ENCODE measurements at places on chromosomes 3 and 15.

DNA sequence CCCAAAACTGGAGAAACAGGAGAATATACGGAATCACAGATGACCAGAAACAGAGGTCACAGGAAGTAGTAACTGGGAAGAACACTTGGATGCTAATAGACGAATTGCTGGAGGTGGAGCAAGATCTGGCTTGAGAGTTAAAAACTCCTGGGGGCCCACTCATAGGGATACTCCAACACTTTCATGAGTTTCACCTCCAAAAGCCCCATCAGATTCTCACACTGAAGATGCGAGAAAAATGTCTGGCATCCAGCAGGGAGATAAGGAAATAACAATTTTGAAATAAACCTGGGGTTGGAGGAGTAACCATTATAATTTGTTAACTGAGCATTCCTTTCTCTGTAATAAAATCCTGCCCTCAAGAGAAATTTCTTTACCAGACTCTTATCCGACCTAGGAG is 154.0 kb downstream of the ANXA2 start:
- H3K36me3 ChIP-seq, result no peaks in the 10 kb centered on the region
- no peak overlapping the region for H3K4me3 ChIP-seq
- no peaks in the 10 kb centered on the region for H3K4me1 ChIP-seq

GRCh38 chr3:50605901-50606326 is 5.7 kb downstream of the CISH start:
- peaks cover 15% of the 10 kb centered on the region for H3K4me1 ChIP-seq
- no peak for DNase-seq
- no peak overlapping the region for H3K27ac ChIP-seq
- H3K27me3 ChIP-seq, result no peaks in the 10 kb centered on the region
- H3K4me3 ChIP-seq, result no peak overlapping the region

GRCh38 chr15:91879158-91879557 is 25.6 kb downstream of the SLCO3A1 start:
- H3K4me1 ChIP-seq, result no peaks in the 10 kb centered on the region
- no peaks in the 10 kb centered on the region for H3K36me3 ChIP-seq
- no peak overlapping the region for H3K4me3 ChIP-seq

DNA sequence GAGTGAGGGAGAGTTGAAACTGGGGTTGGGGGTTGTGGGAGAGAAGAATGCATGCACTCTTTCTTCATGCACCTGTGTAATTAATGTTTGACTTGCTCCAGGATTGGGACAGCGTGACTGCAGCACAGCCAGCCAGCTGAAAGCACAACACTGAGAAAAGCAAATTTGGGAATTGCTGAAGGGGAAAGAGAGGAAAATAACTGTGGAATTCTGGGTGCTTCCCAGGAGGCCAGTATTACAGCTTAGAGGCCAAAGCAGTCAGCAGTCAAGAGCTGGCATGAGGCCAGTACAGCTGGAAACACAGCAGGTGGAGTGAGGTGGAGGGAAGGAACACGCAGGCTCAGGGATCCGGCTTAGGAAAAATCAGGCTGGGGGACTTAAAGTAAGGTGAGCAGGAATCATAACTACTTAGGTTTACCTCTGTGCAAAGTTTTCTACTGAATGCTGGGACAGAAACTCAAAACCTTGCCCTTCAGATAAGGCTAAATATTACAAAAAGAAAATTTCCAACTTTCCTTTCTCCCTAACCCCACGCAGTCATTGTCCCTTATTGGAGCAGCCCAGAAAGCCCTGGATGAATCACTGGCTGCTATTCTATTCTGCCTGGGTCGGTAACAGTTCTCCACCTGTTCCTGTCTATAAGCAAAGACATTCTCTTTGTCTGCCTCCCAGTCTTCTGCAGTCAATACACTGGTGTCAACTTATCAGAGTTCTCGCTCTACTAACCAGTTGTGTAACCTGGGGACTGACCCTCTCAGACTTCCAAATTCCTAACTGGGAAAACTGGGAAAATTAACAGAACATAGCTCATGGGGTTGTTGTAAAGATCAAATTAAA is 167.2 kb downstream of the MAGI1 start:
- no peak overlapping the region for H3K27ac ChIP-seq
- no peaks in the 10 kb centered on the region for H3K4me1 ChIP-seq
- H3K4me3 ChIP-seq, result no peak overlapping the region
- no peaks in the 10 kb centered on the region for H3K36me3 ChIP-seq
- no peak for DNase-seq
- no peaks in the 10 kb centered on the region for H3K27me3 ChIP-seq

GRCh38 chr15:92231461-92231860 is 162.2 kb upstream of the ST8SIA2 start:
- peaks cover 5% of the 10 kb centered on the region for H3K27me3 ChIP-seq
- no peaks in the 10 kb centered on the region for H3K36me3 ChIP-seq
- DNase-seq, result no peak
- no peaks in the 10 kb centered on the region for H3K4me1 ChIP-seq

GRCh38 chr15:101495334-101496197 is 6.1 kb upstream of the PCSK6 start:
- no peak overlapping the region for H3K4me3 ChIP-seq
- no peaks in the 10 kb centered on the region for H3K4me1 ChIP-seq
- no peak for DNase-seq
- no peak overlapping the region for H3K27ac ChIP-seq

GRCh38 chr15:45129651-45130129 is at the start of the genes DUOX1 and DUOXA1:
Gene DUOX1, plus strand, starts transcription at chr15:45129994. Its CDS starts 1,973 bp downstream, at chr15:45131967.
Gene DUOXA1, minus strand, starts transcription at chr15:45129879. Its CDS starts 6,865 bp downstream, at chr15:45123014.
- H3K27me3 ChIP-seq, result peaks cover 15% of the 10 kb centered on the region
- no peaks in the 10 kb centered on the region for H3K4me1 ChIP-seq
- peak; percentile 56 for DNase-seq

DNA sequence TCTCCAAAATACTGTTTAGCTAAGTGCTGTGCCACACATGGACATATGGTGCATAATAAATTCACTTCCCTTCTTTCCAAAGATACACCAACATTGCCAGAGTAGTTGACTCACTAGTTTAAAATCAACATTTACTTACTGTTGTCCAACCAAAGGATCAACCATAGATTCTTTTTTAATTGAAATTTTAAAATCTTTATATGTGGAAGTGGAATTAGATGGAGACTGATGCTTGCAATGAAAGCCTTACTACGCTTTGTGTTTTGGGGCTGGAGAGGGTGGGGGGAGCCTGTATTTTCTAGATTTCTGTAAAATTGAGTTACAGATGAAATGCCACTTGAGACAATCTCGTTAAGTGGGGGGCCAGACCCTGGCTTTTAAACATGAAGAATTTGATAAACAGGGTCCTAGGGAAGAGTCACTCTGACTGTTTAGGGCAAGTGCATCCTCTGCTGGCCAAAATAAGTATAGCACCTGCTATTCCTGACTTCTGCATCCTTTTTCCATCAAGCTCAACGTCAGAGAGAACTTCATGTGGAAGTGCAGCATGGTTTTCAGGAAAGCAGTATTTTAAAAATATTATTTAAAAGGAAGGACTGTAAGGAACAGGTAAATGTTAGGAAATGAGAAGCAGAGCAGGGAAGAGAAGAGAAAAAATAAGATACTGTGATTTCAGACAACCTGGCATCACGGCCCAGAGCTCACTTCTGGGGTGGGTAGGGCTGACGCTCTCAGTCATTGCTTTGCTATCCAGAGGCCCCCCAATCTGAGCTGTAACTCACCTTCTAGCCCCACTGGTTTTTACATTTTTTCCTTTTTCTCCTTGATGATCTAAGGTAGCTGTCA is 76.7 kb downstream of the BOC start:
- peak; percentile 70 for DNase-seq
- H3K4me3 ChIP-seq, result no peak overlapping the region
- no peaks in the 10 kb centered on the region for H3K36me3 ChIP-seq
- peak overlapping the region; percentile 88 for H3K27ac ChIP-seq
- no peaks in the 10 kb centered on the region for H3K27me3 ChIP-seq

DNA sequence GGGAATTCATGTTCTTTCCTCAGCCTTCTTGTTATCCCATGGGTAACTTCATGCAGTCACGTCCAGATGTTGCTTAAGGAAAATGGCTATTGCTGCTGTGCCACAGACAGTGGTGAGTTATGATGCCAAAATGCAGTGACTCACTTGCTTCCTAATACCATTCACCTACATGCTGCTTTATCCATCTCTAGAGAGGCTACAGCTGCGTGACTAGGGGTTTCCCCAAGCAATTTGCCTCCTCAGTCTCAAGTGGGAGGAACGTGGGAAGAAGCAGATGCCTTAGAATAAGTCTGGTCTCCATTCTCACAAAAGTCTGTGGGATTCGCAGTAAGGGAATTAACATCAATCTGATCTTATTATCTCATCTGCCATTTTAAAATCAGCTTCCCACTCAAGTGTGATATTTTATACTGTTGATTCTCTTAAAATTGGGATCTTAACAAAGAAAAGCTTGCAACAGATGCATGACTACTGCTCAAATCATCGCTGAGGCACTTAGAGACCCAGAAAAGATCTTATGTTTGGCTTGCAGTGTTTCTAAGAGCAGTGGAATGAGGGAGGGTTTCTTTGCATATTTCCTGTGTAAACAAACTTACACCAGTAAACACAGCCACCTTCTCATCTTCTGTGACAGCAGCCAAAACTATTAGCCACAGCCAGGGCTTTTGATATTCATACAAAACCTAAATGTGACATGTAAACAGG is 62.0 kb upstream of the ACP3 start:
- peak; percentile 95 for DNase-seq
- no peaks in the 10 kb centered on the region for H3K36me3 ChIP-seq
- no peaks in the 10 kb centered on the region for H3K27me3 ChIP-seq
- H3K4me1 ChIP-seq, result peaks cover 34% of the 10 kb centered on the region

GRCh38 chr15:84910928-84911623 is 26.6 kb downstream of the SLC28A1 start:
- peaks cover 44% of the 10 kb centered on the region for H3K4me1 ChIP-seq
- no peak for DNase-seq
- no peaks in the 10 kb centered on the region for H3K27me3 ChIP-seq
- peak overlapping the region; percentile 76 for H3K27ac ChIP-seq

GRCh38 chr15:84082739-84083138 is 152.8 kb upstream of the GOLGA6L4 start:
- no peak overlapping the region for H3K4me3 ChIP-seq
- H3K27ac ChIP-seq, result no peak overlapping the region
- DNase-seq, result no peak
- no peaks in the 10 kb centered on the region for H3K36me3 ChIP-seq
- peaks cover 12% of the 10 kb centered on the region for H3K27me3 ChIP-seq

GRCh38 chr3:53509494-53509893 is 15.1 kb downstream of the CACNA1D start:
- H3K36me3 ChIP-seq, result no peaks in the 10 kb centered on the region
- no peak overlapping the region for H3K27ac ChIP-seq
- H3K4me1 ChIP-seq, result no peaks in the 10 kb centered on the region
- H3K27me3 ChIP-seq, result peaks cover 30% of the 10 kb centered on the region
- DNase-seq, result no peak

DNA sequence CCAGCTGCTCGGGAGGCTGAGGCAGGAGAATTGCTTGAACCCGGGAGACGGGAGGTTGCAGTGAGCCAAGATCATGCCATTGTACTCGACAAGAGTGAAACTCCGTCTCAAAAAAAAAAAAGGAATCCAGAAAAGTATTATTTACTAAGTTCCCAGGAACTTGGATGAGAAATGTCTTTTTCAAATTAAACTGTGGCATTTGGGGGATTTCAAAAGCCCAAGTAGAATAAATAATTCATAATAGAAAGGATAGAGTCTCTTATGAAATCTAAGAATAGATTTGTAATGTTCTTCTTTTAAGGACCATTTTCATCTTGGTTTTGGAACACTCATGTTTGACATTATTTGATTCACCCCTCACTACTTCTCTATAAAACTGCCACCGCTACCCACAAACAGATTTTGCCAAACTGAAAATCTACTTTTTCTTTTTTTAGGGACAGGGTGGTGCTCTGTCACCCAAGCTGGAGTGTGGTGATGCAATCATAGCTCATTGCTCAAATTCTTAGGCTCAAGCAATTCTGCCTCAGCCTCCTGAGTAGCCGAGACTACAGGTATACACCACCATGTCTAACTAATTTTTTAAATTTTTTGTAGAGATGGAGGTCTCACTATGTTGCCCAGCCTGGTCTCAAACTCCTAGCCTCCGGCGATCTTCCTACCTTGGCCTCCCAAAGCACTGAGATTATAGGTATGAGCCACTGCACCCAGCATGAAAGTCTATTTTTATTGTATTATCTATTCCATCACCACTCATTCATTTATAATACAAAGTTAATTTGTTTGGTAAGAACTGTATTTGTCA is 99.3 kb downstream of the SENP2 start:
- no peak for DNase-seq
- H3K4me1 ChIP-seq, result peaks cover 27% of the 10 kb centered on the region
- no peak overlapping the region for H3K4me3 ChIP-seq

DNA sequence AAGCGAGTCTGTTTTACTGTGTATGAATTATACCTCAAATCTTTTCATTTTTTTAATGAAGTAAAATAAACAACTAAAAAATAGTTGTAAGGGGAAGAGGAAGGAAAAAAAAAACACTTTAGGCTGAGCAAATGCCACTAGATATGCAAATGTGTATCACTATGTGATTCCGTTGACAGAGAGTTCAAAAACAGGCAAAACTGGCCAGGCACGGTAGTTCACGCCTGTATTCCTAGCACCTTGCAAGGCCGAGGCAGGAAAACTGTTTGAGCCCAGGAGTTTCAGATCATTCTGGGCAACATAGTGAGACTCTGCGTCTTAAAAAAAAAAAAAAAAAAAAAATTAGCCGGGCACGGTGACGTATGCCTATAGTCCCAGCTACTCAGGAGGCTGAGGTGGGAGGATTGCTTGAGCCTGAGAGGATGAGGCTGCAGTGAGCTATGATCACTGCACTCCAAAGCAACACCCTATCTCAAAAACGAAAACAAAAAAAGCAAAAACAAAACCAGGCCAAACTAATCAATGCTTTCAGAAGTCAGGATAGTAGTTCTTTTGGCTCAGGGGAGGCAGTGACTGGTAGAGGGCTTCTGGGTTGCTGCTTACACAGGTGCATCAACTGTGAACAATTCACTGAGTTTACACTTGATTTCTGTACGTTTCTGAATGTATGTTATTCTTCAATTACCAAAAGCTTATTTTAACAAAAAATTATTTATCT is 7.4 kb downstream of the PRC1 start:
- no peak overlapping the region for H3K27ac ChIP-seq
- no peak overlapping the region for H3K4me3 ChIP-seq
- peaks cover 10% of the 10 kb centered on the region for H3K36me3 ChIP-seq
- no peaks in the 10 kb centered on the region for H3K27me3 ChIP-seq

DNA sequence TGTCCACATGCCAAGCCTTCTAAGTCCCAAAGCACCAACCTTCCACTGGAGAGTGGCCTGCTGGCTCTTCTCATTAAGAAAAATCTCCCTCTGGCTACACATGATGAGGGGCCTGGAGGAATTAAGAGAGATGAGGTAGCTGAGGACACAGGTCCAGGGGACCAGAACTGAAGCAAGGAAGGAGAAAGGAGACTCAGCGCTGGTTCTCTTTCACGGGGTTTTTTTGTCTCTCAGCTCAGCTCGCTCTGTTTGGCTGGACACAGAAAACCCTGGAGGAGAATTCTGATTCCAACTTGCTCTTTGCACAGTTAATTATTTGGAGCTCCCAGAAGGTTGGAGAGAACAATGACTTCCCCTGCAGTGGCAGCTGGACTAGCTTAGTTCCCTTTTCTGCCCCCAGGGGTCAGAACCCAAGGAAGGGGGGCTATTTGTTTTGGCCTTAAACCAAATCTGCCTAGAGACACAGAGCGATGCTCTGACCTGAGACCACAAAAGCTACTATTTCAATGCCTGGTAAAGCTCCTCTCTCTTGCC is 507.6 kb downstream of the FHIT start:
- no peaks in the 10 kb centered on the region for H3K27me3 ChIP-seq
- peaks cover 22% of the 10 kb centered on the region for H3K4me1 ChIP-seq
- no peak overlapping the region for H3K4me3 ChIP-seq
- no peak for DNase-seq
- no peaks in the 10 kb centered on the region for H3K36me3 ChIP-seq
- no peak overlapping the region for H3K27ac ChIP-seq

- H3K4me3 ChIP-seq, result peak overlapping the region; percentile 14
- no peaks in the 10 kb centered on the region for H3K4me1 ChIP-seq
- peak; percentile 5 for DNase-seq
Measured at GRCh38 chr3:57746156-57747010, 9.7 kb upstream of the SLMAP start.

Data from GM23248 (cell line).